ENCODE measurements at places on chromosomes 13 and 19.

DNA sequence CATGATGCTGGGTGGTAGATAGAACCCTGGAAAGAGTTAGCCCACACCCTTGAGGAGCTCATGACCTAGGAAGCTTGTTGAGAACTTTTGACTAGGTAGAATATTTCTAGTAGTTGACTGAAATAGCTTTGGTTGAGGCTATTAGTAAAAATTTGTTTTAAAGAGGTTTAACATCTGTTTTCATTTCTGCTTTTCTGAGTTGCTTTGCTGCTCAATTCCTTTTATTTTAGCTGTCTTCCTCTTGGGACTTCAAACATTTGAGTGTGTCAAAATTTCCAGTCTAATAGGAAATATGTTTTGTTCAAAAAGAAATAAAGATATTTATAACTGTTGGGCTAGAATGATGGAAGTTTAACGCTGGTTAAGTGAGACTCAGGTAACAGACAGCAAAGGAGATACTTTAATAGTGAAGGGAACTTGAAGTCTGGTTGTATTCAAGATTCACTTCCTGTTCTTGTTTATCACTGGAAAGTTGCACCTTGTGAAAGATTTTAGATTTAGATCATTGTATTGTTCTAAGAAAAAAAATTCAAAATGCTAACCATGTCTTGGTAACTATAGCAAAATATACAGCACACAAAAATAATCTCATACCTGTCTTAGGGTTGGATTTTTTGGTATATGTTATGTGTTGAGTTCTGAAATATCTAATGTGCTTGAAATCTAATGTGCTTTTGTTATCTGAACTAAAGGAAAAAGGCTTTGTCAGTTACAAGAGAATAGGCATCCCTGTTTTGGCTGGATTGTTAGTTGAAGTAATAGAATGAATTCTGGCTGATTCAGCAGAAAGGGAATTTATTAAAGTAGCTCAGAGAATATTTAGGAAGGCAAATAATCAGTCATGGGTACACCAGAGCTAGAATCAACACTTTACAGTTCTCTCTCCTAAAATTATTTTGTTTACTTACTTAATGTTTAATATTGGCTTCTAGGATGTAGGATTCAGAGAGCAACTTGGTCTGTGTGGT lies 24.4 kb upstream of the GPR18 start:
- no peak for DNase-seq

DNA sequence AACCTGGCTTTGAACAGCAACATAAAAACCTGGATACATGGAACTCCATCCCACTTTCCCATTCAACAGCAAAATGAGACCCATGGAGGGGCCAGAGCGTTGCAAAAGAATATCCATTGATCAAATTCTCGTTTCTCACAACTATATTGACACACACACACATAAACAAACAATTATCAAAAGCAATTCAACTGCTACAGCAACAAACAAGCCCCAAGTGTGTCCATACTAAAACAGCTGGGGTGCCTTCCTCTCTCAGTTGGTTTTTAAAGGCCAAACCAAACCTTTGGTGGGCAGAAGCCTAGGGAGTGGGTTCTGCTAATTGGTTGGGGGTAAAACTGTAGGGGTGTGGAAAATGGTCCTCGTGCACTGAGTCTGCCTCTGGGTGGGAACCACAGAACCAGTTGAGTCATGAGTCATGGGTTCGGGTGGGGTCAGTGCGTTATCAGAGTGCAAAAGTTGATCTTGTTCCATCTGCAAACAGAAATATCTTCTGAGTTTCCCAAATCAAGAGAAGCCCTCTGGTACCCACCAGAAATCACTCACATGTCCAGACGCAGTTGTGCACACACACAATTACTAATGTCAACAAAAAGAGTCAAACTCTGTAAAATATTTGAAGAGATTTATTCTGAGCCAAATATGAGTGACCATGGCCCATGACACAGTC lies 18.5 kb downstream of the GPR42 start:
- DNase-seq = no peak

GRCh38 chr13:111990362-111990761 lies 76.6 kb upstream of the SOX1 start:
- DNase-seq = no peak

GRCh38 chr19:6752256-6753177 lies 13.0 kb downstream of the TRIP10 start:
- DNase-seq = no peak

DNA sequence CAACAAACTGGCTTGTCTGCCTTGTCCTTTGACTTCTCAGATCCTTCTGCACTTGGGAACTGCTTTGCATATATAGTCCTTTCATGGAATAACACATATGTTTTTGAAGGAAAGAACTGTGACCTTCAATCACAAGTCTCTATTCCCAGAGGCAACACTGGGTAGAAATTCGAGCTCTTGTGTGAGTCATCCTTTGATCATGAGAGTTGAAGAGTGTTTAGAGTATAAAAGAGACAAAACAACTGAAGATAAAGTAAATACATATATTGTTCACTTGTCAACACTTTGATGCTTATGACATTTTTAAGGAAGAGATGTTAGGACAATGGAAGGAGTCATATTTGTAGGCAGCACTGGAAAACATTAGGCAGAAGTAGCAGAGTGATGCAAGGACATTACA lies 5.2 kb upstream of the OR7A5 start:
- DNase-seq = no peak

DNA sequence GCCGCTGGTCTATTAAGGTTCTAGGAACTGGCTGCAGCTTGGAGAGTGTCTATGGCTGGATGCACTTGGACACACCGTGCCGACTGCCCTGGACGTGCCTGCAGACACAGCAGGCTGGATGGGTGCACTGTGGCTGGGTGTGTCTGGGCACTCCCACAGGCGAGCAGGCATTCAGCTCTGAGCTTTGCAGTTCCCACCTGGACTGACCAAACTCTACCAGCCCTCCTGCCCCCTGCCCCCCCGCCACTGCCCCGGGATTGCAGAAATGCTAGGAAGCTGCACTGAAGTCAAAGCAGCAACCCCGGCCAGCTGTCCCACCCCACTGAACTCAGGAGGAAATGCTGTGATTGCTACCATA lies 7.0 kb upstream of the LRP3 start:
- no peak for DNase-seq

DNA sequence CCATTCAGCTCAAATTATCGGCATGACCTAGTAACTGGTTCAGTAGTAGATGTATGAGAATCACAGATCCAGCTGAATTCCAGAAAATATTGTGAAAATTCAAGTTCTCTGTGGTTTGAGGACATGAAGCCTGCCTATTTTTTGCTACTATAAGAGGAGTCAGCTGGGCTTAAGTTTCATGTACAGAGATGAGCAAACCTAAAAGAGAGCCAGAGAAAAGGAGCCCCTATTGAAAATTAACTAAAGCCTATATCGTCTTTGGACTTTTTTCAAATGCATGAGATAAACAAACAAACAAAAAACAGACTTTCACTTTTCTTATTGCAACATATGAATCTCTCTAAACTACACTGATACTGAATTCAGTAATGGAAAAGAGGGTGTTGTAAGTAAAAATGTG lies 106.8 kb upstream of the SPRY2 start:
- no peak for DNase-seq

DNA sequence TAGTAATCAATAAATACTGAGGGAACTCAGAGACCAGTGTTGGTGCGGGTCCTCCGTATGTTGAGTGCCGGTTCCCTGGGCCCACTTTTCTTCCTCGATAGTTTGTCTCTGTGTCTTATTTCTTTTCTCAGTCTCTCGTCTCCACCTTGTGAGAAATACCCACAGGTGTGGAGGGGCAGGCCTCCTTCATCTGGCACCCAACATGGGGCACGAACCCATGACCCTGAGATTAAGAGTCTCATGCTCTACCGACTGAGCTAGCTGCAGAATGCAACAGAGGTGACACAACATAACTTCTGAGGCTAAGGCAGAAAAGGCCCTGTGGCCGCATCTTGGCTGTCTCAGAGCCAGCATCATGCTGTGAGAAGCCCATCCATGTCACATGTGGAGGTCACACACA lies 5.3 kb upstream of the ZNF613 start:
- no peak for DNase-seq

DNA sequence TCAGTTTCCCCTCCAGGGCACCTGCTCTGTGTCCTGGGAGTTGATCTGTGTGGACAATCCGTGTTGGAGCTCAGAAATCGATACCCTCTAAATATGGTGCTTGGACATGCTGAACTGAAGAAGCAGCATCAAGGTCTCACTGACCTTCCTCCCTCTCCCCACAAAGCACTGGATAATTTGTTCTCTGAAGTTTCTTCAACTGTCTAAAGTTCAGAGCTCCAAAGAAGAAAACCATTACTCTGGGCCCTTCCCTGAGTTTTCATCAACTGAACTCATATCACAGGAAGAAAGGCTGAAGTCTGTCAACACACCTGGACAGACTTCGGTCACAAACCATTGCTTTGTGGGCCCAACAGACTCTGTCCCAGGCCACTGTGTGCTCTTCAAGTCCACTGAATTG lies 132.1 kb downstream of the RGCC start:
- no peak for DNase-seq

DNA sequence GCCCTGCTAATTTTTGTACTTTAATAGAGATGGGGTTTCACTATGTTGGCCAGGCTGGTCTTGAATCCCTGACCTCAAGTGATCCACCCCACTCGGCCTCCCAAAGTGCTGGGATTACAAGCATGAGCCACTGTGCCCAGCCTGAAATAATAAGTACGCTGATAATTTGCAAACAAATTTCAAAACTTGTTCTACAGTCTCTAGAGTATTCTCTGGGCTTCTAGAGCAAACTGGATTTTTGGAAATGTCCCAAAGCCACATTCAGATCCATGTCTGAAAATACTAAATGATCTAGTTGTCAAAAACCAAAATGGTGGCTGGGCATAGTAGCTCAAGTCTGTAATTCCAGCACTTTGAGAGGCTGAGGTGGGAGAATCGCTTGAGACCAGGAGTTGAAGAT lies 39.9 kb upstream of the PSPC1 start:
- DNase-seq = no peak

DNA sequence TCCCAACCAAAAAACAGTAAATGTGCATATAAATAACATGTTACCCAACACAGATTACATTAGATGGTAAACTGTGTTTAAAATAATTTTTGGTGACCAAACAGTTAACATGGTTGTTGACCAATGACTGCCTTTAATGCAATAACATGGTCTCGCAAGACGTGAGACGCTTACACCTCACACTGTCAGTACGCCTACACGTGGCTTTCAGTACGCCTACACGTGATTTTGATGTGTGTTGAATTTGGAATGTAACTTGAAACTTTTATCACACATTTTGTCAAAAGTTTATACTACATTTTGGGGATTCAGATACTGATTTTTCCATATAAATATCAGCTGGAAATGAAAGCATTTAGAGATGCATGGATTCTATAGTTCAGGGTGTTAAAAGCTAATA lies 32.0 kb downstream of the SLC7A9 start:
- no peak for DNase-seq

- no peak for DNase-seq
These were observed 2.2 kb downstream of the RPS11 start for GRCh38 chr19:49498475-49498874.

DNA sequence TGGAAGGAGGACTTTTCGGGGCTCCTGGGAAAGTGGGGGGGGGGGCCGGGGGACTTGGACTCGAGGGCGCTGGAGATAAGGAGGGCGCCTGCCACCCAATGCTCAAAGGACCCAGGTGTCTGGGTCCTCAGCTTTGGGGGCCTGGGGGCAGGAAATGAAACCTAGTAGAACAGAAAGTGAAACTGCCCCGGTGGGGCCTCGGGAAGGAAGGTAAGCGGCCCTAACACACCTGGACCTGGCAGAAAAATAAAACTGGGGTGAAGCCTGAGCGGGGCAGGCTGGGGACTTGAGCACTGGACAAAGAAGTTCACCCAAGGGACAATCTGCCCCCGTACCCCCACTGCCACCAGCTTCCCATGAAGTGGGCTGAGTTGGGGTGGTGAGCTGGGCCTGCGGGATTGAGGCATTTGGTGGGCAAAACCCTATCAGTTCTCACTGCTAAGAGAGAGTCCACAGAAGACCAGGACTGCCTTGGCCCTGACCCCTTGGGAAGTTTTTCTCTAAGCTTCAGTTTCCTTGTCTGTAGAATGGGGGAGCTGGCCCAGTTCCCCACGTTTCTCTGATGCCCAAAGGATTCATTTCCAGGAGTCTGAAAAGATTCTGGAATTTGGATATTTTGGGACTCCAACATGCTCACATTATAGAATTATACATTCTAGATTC lies 2.3 kb downstream of the PRKD2 start:
- no peak for DNase-seq

DNA sequence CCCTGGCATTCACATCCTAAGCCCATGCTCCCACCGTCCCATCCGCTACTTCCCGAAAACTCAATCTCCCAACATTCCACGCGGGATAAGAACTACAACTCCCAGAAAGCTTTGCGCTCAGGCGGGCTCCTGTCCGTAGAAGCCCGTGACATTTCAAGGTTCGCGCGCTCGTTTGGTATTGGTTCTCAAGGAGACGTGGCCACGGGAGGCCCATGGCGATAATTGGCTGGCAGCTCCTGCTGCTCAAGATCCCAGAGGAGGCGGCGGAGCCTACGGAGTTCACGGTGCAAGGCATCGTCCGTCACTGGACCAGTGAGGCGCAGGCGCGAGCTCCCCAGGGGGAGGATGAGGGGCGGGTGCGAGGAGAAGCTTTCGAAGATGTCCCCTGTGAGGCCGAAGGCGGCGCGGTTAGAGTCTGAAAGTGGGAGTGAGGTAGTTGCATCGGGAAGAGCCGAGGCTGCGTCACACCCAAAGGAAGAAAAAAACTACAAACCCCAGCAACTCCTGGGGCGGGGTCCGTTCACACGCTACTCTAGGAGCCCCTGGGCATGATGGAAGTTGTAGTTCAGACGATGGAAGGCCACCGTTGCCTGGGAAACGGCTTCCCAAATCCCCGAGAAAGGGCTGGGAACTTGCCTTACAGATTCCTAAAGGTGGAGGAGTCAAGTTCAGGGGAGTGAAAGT lies 1.2 kb upstream of the MAMSTR start:
- DNase-seq = peak; percentile 97

DNA sequence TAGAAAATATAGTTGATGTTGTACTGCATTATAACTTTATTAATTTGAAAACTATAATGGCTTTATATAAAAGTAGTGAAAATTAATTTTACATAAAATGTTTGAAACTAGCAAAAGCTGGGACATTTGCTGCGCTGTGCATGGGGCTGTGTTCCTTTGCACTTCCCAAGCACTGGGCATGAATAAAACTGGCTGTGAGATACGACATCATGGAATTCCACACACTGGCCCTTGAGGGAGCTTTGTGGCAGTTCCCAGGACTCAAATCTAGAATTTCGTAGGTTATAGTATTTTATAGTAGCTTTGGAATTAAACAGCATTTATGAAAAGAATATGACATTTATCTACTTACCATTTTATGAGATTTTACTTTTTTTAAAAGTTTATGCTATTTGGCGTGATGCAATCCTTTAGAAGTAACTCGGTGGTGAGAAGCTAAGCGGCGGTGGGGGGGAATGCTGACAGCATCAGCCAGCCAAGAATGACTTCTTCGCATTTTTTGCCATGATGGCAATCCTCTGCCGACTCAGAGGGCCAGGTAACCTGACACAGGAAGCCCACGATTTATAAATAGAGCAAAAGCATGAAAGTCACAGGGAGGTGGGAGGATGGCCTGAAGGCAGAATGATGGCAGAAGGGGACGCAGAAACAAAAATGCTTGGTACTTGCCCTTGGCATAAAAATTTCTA lies 553.5 kb downstream of the MYO16 start:
- no peak for DNase-seq
